ENCODE measurements at places on chromosomes 2 and 18.

DNA sequence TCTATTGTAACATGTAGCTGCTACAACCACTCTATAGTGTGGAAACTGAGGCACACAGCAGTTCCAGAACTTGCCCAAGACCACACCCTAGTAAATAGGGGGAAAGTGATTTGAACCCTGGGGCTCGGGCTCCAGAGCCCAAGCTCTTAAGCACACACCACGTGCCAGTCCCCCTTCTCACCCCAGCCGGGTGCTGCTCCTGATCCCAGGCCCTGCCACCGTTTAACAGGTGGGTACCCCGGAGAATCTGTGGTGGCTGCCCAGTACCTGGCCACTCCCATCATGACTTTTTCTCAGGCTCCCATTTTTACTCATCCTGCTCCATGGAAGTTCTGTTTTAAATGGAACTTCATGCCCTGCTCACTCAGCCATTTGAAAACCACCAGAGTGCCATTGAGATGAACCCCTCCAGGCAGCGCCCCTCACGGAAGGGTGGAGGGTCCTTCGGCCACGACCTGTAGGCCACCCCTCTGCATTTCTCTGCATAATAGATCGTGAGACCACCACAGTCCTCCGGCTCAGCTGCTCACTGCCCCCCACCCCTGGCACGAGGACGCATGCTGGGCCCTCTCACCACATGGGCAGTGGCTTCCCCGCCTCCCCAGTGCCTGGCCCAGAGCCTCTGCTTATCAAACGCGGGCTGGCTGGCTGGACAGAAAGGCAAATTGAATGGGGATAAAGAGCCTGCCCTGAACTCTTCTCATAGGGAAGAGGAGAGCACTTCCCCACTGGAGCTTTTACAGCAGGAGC lies 42.1 kb downstream of the TMEM37 start:
- DNase-seq = no peak

DNA sequence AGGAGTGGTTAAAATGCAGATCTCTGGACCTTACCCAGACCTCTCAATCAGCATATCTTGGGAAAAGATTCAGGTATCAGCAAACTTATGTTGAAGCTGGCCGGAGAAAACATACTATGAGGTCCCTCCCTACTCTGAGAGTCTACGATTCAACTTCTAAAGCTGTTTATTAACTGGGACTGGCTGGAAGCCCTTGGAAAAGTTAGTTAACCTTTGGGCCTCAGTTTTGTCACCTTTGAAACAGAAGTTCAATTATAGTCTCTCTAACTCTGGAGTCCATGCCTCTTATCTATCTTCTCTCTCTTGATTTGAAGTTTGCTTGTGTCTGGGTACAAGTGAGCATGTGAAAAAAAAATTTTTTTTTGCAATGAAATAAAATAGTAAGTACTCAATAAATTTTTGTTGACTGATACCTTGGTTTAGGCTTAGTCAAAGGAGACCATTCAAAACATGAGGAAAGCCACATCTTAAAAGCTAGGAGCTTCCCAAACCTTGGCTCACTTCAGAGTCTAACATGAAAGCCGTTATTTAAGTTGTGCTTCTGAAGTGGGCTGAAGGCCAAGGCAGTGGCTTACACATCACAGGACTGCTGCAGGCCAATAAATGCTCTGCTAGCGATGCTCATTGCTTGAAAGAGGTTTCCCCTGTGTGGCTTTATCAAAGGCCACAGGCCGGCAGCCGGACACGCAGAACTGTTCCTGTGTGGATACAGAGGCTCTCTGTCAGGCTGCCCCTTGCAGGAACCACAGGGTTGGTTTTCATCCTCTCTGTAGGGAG lies 110.6 kb upstream of the FAM136A start:
- no peak for DNase-seq

GRCh38 chr2:19371996-19372582 lies 13.7 kb upstream of the OSR1 start:
- no peak for DNase-seq

DNA sequence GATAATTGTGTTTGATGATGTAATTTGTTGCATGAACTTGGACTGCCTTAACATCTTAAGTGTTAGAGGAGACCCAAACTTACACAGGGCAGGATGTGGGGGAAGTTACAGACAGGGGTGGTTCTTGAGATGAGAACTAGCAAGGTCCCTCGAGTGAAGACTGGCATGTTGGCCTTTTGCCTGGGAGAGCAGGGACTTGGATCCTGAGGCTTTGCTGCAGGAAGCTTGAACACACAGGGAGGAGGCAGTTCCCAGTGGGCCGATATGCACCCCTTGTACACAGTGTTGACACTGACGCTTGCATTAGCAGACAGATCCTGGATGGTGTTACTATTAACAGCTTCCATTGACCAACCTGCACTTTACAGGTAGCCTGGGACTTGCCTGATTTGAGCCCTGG lies 47.5 kb downstream of the CHRNA1 start:
- DNase-seq = no peak

GRCh38 chr18:36406805-36407204 lies 109.3 kb downstream of the FHOD3 start:
- no peak for DNase-seq

GRCh38 chr2:229910147-229910831 lies 11.5 kb downstream of the TRIP12 start:
- no peak for DNase-seq

DNA sequence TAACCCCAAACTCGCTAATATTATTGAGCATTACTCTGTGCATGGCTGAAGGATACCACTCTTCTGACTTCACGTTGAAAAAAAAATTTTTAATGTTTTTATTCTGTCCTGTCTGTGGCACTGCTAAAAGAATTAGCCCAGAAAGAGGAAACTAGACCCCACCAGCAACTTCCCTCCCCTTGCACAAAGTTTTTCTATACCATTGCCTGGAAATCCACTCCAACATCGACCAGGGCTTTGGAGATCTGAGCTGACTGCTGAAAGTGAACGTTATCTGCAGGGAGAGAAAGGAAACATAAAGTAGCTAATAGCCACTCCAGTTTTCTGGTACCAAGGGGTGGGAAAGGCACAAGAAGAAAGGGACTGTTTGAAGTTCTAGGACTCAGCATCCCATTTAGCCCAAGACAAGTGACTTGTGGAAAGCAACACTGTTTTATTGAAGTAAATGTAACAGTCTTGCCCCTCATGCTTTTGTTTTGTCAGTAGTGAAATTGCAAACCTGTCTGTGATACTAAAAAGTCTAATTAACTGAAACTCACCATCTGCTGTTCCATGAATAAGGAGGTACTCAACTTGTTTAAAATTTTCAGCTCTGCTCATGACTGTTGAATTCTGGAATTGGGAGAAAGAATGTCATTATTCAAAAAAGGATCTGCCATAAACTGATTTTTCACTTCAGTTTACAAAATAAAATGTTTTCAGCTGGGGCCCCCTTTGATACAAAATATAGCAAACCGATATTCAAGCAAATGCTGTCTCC lies 79.1 kb downstream of the DPP4 start:
- no peak for DNase-seq

DNA sequence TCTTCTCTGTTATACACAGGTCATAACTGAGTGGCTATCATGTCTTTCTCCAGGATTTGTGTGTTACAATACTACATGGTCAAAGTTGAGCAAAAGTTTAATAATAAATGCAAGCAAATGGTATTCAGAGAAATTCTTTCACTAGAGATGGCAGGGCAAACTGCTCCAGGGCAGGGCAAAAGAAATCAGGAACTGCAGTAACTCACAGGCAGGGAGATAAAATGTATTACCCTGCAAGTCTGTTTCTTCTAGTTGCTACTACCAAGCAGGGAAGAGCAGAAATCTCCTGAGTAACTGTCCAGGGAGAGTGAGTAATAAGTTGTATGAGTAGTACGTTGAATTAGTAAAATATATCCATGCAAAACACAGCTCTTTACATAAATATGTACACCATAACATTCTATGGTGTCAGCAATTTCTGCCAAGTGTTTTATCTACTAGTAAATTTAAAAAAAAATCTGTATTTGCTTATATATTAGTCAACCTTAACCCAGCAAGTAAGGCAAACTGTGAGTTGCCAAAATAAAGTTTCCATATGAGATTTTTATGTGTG lies 404.1 kb downstream of the ZEB2 start:
- peak; percentile 27 for DNase-seq

- no peak for DNase-seq
These were observed 74.4 kb upstream of the ASB18 start for GRCh38 chr2:236338495-236339184.

GRCh38 chr18:31892936-31893335 lies 50.0 kb downstream of the TRAPPC8 start:
- no peak for DNase-seq

DNA sequence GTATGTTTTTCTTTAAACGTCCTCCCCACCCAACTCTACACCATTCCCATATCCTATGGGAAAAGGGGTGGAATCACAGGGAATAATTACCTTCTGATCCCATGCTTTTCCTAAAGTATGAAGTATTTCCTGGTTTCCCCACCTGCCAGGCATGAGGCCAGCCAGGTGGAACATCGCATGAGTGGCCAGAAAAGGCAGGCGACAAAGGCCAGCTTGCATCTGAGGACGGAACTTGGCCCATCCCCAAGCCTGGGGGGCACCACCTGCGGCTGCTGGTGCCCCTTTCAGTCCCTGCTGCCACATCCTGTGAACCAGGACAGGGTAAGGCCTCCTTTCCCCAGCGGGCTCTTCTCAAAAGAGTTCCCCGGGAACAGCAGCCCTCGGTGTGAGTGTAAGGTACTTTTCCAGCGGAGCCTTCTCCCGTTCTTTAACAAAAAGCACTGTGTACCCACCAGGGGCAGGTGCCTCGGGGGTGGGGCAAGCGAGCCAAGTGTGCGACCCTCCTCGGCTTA lies 1.2 kb upstream of the ERFE start:
- no peak for DNase-seq

- no peak for DNase-seq
These were observed 22.0 kb downstream of the DOCK10 start for GRCh38 chr2:225020168-225020849.

DNA sequence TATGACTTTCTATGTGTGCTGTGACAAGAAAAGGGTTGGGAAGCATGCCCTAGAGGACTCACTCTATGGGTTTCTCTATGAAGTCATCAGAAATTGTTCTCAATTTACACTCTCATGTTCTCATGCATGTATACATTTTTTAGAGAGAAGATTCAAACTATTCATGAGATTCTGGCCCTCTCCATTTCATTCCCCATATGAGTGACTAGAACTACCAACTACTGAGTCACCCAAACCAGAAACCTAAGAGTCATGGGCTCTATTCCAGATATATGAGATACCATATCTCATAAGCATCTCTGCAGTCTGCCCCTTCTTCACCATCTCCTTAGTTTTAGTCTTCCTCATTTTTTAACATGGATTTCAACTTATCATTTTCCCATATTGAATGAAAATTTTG lies 87.7 kb downstream of the EXOC6B start:
- DNase-seq = peak; percentile 31

DNA sequence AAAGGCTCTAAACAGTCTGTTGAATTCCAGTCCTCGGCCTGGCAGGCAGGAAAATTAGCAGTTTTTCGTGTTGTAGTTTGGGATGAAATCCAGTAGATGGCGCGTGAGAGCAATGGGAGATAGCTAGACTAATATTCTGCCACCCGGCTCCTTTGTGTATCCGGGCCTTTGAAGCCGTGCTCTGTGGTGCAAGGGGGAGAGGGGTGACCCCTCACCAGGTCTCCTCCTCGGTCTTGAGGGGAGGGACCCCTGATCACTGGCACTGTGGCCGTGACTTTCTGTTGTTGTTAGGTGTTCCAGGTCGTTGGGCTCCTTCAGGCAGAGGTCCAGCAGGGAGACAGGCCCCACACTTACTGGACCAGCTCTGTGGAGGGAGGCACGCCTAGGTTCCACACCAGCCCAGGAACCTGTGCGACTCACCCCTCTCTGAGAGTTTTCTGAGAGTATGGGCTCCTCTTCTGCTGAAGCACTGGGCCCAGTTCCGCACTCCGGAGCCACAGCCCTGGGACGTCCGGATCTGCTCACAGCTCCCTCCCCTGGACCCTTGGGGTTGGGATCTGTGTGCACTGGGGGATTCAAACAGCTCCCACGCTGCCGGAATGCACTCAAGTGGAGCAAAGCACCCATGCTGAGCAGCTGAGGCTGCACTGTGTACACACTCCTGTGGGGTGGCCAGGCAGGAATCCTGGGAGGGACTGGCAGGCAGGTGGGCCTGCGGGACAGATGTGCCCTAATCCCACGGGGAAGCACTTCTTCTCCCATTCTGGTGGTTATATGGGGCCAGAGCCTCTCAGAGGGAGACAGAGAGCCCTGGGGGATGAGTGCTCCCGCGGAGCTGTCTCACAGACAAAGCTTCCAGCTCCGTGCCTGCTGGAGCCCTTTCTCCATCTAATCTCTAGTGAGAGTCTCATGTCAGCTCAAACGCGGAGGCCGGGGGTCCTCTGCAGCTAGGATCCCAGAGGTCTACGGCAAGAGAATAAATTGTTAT lies 8.8 kb downstream of the GKN2 start:
- DNase-seq = peak; percentile 54

- DNase-seq = no peak
These were observed 103.9 kb downstream of the NEB start for GRCh38 chr2:151630372-151630771.

GRCh38 chr18:50057009-50057408 lies 137.9 kb downstream of the MYO5B start:
- peak; percentile 15 for DNase-seq

DNA sequence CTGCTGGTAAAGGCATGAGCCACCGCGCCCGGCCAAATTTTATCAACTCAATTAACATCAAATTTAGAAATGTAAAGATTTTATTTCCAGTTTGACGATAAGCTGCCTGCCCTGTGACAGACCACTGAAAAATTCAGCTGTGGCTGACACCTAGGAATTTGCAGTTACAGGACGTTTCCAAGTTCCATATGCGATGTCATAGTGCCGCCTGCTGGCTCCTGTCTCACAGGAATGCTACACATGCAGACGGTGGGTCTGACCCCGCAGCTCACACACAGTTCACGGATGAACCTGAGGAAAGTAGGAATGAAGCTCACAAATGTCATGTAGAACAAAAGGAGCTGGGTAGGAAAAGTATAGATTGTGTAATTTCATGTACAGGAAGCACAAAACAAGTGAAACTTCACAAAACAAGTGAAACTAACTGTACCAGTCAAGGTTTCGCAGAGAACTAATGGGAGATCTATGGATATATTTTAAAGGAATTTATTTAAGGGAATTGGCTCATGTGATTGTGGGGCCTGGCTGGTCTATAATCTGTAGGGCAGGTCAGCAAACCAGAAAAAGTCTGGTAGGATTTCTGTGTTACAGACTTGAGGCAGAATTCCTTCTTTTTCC lies 13.2 kb upstream of the SEH1L start:
- peak; percentile 76 for DNase-seq

DNA sequence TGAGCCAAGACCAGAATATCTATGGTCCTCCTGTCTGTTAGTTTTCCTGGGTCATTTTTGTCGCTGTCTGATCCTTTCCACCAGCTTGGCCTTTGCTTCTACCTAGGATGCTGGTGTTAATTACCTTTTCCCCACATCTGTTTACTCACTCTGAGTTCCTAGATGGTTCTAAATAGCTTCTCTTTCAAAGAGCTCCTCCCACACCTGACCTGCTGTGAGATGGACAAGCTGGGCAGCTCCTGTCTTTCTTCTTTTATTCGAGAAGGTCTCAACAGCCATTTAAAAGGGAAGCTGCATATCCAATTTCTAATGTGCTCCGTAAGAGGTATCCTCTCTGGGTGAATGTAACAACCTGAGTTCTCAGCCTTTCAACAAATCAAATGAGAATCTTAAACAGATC lies 156.2 kb downstream of the HRH4 start:
- no peak for DNase-seq

GRCh38 chr2:42117923-42118753 lies 51.0 kb upstream of the EML4 start:
- DNase-seq = peak; percentile 71

GRCh38 chr2:68258851-68259250 lies 6.5 kb upstream of the PPP3R1 start:
- no peak for DNase-seq
